ENCODE measurements at places on chromosomes 7 and 10. TPM values are rescaled to one million over a fixed set of nuclear protein-coding genes. Genes with fewer than 3 reads are reported as not detected.
A peak's percentile ranks its signal among the peaks of the same experiment; 100 is the strongest.

GRCh38 chr7:45646207-45646821, 72.1 kb downstream of the ADCY1 start:
- DNase-seq = no peak

DNA sequence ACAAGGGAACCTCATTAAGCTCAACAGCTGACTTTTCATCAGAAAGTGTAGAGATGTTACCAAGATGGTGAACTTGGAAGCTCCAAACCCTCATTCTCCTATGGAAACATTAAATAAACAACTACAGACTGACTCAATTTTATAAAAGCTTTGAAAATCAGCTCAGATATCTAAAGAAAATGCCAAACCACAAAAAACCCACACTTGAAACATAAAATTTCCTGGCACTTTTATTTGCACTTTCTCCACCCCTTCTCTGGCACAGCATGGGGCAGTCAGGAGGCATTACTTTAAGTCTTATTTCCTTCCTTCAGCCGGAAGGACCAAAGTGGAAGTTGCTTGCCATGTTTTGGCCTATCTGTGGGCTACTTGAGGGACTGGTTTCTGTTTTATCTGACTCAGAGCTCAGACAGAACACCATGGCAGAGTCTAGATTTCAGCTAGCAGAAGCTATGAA, 114.7 kb downstream of the ODAD2 start:
- peak; percentile 43 for DNase-seq

GRCh38 chr10:61390851-61391250, 62.3 kb downstream of the TMEM26 start:
- DNase-seq = no peak

Gene CHCHD3
- total RNA-seq = 123 TPM

DNA sequence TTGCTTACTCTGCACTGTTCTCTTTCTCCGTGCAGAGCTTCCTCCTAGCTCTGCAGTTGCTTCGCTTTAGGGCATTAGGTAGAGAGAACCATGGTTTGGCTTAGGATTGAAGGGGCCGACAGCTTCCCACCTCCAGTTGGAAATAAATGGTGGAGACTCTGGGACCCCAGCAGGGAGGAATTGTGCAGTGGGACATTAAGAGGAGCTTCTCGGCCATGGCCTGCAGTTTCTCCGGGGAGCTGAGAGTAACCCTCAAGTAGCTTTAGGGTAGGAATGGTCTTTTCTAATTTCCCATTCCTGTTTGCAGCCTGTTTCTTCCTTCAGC, 1.2 kb downstream of the SUFU start:
- no peak for DNase-seq

- DNase-seq = peak; percentile 67
These were observed 8.2 kb upstream of the AGR3 start for GRCh38 chr7:16889851-16890415.

Gene PROSER2
- 2.1 TPM for total RNA-seq

- DNase-seq = no peak
These were observed 11.7 kb upstream of the GPAM start for GRCh38 chr10:112195224-112195623.
